IMR-90 (cell line): ENCODE measurements at places on chromosomes 16 and 17. TPM values are rescaled to one million over a fixed set of nuclear protein-coding genes. Genes with fewer than 3 reads are reported as not detected.

DNA sequence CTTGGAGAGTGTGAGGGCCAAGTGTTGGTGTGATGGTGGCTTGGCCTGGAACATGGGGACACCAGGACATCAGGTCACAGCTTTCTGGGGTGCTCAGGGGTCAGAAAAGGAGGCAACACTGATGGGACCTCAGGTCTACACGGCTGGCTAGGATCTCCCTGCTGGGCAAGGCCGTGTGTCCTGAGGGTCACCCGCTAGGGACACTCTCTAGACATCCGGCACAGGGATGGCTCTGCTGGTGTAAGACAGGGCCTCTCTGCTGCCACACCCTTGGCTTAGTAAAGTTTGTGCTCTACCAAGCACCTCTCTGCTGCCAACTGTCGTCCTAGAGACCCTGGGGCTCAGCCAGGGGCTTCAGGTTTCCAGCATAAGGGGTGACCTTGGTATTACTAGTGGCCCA, 16.3 kb downstream of the SLC13A5 start:
- DNase-seq, result no peak

The RAC3 gene
- total RNA-seq, result 5.7 and 7.2 TPM in 2 replicates

The SPATA22 gene
- 0.18 and 0.28 TPM in 2 replicates for total RNA-seq

DNA sequence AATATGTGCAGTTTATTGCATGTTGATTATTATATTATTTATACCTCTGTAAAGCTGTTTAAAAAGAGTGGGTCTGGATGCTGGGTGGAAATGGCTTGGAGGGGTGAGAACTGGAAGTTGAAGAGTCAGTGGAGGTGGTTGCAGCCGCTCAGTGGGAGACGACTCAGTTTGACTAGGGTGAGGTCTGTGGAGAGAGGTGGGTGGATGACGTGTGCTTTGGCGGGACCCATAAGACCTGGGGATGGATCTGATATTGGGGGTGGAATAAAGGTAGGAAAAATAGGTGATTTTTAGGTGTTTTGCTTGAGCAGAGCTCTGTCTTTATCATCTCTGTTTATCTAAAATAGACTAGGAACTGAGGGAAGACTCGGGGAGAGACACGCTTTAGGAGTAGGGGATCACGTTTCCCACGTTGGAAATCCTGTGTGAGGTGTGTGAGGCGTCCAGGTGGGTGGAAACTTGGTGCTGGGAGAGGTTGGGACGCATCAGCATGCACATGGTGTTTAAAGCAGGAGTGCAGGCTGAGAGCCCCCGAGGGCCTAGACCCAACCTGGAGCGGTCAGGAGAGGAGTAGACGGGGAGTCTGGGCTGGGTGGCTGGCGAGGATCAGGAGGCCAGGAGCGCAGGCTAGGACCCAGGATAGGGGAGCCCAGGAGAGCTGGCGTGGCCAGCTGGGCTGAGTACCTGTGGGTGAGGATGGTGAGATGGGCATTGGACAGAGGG, 17.2 kb downstream of the NT5M start:
- DNase-seq, result no peak

GRCh38 chr16:50278251-50278650, 11.9 kb downstream of the ADCY7 start:
- no peak for DNase-seq

The CSH2 gene
- total RNA-seq, result not detected in 2 replicates

DNA sequence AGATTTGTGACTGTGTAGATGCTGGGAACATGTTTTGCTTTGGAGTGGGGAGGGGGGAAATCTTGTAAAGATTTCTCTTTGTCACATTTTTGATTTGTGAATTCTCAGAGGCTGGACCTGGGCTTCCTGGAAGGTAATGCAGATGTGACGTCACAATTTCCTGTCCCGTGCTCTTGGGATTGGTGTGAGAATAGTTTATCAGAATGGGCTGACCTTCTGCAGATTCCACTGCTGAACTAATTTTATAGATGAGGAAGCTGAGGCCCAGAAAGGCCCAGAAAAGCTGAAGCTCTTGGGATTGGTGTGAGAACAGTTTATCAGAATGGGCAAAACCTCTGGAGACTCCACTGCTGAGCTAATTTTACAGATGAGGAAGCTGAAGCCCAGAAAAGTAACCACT, 34.0 kb downstream of the HS3ST3B1 start:
- DNase-seq, result no peak

The SULT1A2 gene
- not detected in 2 replicates for total RNA-seq

DNA sequence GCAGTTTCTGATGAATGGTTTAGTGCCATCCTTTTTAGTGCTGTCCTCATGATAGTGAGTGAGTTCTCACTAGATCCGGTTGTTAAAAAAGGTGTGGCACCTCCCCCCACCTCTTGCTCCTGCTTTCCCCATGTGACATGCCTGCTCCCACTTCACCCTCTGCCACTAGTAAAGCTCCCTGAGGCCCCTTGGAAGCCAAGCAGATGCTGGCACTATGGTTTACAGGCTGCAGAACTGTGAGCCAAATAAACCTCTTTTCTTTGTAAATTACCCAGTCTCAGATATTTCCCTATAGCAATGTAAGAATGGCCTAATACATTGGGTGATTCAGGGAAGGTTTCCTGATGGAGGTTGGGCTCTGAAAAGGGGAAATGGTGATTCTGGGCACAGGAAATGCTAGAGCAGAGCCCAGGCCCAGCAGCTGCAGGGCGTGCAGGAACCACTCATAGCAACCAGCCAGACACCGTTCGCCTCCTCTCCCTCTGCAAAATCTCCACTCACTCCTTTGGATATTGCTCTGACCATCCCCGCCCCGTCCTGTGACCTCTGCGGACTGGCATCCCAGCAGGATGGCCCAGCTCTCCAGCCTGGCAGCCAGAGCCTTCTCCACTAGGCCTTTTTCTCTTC, 2.6 kb upstream of the ADORA2B start:
- no peak for DNase-seq

GRCh38 chr17:79574656-79575055, 36.2 kb downstream of the RBFOX3 start:
- DNase-seq, result no peak
